ENCODE measurements at places on chromosomes 11 and 22. TPM values are rescaled to one million over a fixed set of nuclear protein-coding genes. Genes with fewer than 3 reads are reported as not detected.

- DNase-seq, result no peak
These were observed 21.4 kb upstream of the PACSIN2 start for GRCh38 chr22:43036282-43036829.

DNA sequence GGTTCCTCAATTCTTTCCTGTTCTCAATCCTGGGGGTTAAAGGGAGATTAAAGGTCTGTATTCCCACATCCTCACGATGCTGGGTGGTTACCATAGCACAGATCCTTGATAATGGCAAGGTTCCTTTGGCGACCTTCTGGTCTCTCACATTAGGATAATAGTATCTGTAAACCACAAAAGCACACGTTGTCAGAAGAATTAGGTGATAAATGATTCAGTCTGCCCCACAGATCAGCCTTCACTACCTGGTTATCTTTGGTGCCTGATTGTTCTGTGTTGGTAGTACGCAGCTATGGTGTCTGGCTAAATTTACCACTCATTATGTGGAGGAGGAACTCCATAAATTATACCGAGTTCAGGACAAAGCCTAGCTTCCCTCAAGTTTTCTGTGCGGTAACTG lies 78.4 kb downstream of the C2CD3 start:
- DNase-seq, result no peak

DNA sequence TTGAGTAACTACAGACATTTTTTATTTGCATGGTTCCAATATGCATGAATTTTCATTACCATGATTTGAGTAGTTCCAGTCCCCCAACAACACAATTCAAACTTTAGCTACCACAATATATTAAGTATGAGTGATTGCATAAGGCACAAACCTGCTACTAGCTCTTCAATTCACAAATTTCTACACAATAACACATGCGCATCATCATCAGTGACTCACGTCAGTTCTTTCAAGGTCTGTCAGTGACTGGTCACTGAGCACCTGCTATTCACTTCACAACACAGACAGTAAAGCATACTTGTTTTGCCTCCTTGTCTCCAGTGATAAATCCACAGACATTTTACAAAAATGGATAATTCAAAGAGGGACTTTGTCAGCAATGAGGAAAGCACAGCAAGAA lies 435.1 kb upstream of the CCDC90B start:
- DNase-seq, result peak; percentile 62

GRCh38 chr11:81278991-81279390 lies 1454.7 kb downstream of the FAM181B start:
- DNase-seq, result no peak

The TRPM5 gene
- total RNA-seq, result not detected

GRCh38 chr11:121451178-121451985 lies 732 bp upstream of the SORL1 start:
- no peak for DNase-seq

DNA sequence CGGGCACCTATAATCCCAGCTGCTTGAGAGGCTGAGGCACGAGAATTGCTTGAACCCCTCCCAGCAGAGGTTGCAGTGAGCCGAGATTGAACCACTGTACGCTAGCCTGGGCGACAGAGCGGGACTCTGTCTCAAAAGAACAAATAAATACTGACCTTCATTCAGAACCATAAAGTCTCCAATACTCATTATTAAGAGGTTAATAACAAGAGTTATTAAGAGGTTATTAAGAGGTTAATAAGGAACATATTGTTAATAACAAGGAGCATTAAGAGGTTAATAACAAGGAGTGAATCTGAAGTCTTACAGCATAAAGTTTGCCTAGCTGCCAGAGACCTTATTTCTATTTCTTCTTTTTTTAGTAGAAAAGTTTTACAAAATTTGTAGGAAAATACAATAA lies 7.6 kb downstream of the CELF1 start:
- DNase-seq, result no peak

The TMPRSS13 gene
- 0.53 TPM for total RNA-seq

- DNase-seq, result peak; percentile 18
These were observed 318.7 kb downstream of the BUD13 start for GRCh38 chr11:116454020-116454645.

DNA sequence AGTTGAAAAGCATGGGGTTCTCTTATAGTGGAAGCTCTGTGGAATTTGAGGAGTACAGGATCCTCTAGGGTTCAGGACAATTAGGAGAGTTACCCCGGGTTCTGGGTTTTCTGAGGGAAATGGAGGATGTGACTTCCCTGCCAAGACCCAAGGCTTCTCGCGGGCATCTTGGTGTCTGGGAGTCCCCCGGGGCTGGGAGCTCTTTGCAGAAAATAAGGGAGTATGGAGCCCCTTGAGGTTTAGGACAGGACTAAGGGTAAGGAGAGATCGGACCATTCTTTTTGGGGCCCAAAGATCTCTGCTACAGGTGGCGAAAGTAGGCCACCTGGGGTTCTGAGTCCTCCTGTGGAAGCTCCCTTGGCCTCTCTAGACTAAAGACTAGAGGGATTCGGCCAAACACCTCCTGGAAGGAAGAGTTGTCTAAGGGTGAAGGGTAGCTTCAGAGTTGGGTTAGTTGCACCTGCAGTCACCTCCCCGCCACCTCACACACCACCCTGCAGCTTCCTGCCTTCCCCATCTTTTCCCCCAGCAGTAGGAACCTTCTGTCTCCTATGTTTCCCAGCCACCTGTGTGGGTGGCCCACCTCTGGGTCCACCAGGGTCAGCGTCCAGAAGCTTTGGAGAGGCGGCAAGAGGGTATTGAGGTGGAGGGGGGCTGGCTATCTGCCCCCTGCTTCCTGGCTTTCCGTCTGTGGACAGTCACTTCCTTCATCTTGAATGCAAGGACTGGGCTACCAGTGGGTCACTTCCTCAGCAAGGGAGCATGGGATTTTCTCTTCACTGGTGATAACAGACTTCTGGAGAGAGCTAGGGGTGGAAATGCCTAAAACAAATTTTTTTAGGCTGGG lies 908 bp downstream of the LIMK2 start:
- no peak for DNase-seq

DNA sequence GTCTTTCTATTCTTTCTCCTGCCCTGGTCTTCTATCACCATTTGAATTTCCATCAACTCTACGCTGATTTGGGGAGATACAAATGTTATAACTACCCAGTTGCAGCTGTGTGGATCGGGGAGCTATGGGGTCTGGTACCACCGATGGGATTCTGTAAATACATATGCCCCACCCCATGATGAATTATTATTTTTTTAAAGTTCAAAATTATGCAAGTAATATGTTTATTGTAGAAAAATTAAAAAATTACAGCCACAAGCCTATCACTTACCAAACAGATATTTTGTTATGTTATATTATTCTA lies 52.4 kb upstream of the CLMP start:
- DNase-seq, result no peak

DNA sequence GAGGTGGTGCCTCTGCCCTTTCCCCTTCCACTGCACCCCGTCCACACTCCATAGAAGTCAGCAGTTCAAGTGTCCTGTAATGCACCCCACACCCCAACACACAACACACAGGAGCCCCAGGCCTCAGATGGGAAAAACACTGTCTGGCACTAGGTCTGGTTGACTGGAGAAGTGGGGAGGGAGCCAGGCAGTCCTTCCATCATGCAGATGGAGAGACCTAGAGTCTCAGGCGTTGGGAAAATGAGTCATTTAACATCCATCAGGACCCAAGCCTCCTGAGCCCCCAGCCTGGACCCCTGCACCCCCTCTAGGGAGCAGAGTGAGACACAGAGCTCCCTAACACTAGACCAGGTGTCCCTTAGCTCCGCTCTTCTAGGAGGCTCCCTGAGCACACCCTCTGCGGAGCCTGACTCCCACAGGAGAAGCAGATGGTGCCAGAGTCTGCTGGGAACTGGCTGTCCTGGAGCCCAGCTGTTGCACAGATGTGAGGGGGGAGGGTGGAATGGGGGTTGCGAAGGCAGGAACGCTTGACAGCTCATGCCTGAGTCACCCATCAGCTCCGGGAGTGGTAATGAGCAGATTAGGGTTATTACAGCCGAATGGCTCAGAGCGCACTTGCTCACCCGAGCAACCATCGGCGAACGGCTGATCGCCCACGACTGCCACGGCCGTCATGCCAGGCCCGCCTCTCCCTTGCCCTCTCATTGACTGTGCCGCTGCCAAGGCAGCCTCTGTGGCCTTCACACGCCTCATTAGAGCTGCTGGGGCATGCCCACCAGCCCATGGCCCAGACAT lies 22.1 kb upstream of the SYT7 start:
- DNase-seq, result peak; percentile 99

- peak; percentile 99 for DNase-seq
These were observed 58.3 kb downstream of the MYH9 start for GRCh38 chr22:36329254-36330078.

GRCh38 chr11:117449111-117449693 lies 121.5 kb downstream of the CEP164 start:
- no peak for DNase-seq

The KCNK4 gene
- not detected for total RNA-seq

The PKP3 gene
- total RNA-seq, result 328 TPM

GRCh38 chr11:120057028-120057330 lies 80.9 kb downstream of the TRIM29 start:
- no peak for DNase-seq

DNA sequence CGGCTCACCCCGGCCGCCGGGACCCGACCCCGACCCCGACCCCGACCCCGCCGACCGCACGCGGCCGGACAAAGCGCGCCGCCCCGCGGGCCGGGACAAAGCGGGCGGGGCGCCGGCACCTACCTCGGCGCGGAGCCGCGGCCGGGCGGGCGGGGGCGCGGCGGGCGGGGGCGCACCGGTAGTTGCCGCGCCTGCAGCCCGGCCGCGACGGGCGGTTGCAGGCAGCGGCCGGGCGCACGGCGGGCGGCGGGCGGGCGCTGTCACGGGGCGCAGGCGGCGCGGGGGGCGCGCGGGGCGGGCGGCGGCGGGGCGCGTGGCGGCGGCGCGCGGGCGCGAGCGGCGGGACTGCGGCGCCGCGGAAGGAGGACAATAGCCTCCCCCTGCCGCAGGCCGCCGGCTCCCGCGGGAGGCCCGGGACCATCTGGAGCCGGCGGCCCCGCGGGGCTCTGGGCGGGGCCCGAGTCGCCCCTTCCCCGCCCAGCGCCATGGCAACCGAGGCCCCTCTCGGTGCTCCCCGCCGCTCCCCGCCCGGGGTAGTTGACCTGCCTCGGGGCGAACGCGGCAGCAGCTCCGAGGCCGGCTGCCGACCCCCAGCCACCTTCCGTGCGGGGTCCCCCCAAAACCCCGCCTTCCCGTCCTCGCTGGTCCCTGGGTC lies 851 bp downstream of the SPTBN2 start:
- no peak for DNase-seq

The MMP8 gene
- not detected for total RNA-seq

The C11orf87 gene
- total RNA-seq, result not detected

DNA sequence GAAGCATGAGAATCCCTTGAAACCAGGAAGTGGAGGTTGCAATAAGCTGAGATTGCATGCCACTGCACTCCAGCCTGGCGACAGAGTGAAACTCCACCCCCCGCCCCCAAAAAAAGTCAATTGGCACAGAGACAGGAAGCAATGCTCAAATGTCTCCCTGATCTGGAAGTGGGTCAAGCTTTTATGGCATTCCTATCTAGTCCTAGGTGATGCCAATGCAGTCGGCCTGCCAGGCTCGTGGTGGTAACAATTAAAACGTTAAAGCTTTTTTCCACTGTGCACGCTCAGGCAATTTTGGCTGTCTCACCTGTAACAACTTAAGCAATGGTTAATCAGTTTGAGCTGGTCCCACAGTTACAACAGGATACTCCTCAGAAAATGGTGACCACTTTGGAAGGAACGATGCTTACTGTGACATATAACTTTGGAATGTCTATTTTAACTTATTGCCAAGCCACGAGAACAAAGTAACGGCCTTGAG lies 18.9 kb upstream of the PISD start:
- peak; percentile 55 for DNase-seq

- DNase-seq, result no peak
These were observed 32.2 kb upstream of the LYVE1 start for GRCh38 chr11:10600570-10601248.

- DNase-seq, result no peak
These were observed 49.7 kb downstream of the MRTFA start for GRCh38 chr22:40586781-40587180.

The CBLIF gene
- not detected for total RNA-seq

- DNase-seq, result peak; percentile 32
These were observed 6.0 kb upstream of the ACR start for GRCh38 chr22:50731811-50732624.
